ENCODE measurements at places on chromosomes 16 and 17.

DNA sequence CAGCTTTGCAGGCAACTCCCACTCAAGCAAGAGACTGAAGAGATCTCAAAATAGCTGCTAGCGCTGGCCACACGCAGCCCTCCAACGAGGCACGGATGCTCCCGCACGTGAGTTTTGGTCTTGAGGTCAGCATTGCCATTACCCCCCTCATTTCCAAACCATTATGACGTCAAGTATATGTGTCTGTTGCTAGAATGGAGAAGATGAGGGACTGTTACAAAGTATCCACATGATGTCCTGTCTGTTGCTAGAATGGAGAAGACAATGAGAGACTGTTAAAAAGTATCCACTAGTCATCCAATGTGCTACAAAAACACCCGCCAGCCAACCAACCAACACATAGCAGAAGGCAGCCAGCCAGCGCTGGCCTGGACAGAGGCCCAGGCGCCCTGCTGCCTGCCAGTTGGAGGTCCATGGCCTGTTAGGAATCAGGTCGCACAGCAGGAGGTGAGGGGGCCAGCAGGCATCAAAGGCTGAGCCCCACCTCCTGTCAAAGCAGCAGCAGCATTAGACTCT lies 24.8 kb downstream of the KLHDC4 start:
- peak; percentile 50 for DNase-seq
- H3K27ac ChIP-seq: no peak overlapping the region
- H3K36me3 ChIP-seq: peaks cover 30% of the 10 kb centered on the region
- peaks cover 10% of the 10 kb centered on the region for H3K4me1 ChIP-seq
- no peaks in the 10 kb centered on the region for H3K27me3 ChIP-seq
- H3K4me3 ChIP-seq: no peak overlapping the region

GRCh38 chr16:27784351-27785306 lies 234.7 kb downstream of the KATNIP start:
- no peak overlapping the region for H3K27ac ChIP-seq
- H3K4me3 ChIP-seq: no peak overlapping the region
- peaks cover 44% of the 10 kb centered on the region for H3K27me3 ChIP-seq

DNA sequence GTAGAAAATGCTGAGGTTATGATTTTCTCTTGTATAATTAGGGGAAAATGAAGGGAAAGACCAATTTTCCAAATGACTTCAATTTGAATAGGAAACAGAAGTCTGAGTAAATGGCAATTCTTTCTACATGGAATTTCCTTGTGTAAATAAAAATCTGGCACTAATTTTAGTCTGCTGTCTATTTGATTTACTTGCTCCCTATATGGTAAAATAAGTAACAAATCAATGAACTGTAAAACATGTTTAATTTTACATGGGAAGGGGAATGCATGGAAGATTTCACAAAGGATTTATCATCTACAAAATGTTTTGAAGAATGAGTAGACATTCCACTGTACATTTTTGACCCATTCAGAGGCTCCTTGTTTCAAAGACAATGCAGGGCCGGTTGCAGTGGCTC lies 811.6 kb upstream of the GOT2 start:
- H3K27ac ChIP-seq: no peak overlapping the region
- DNase-seq: no peak
- H3K4me3 ChIP-seq: no peak overlapping the region
- H3K27me3 ChIP-seq: no peaks in the 10 kb centered on the region

DNA sequence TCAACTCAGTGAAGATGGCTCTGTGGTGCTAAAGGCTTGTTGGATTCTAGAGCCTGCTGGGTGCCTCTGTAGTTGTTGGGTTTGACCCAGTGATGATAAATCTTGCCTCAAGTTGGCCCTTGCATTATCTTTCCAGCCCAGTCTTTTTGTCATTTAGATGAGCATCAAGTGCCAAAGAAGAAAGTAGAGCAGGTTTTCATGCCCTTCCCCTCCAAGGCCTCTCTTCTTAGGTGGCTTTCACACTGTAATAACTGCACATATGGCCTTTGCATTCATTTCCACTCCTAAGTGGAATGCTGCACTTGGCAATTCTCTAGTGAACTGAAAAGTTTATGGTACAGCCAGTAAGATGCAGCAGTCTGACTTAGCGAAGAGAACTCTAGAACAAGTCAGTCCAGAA lies 165.1 kb downstream of the PHKB start:
- peaks cover 9% of the 10 kb centered on the region for H3K36me3 ChIP-seq
- DNase-seq: no peak
- no peaks in the 10 kb centered on the region for H3K4me1 ChIP-seq
- no peak overlapping the region for H3K27ac ChIP-seq
- no peaks in the 10 kb centered on the region for H3K27me3 ChIP-seq

DNA sequence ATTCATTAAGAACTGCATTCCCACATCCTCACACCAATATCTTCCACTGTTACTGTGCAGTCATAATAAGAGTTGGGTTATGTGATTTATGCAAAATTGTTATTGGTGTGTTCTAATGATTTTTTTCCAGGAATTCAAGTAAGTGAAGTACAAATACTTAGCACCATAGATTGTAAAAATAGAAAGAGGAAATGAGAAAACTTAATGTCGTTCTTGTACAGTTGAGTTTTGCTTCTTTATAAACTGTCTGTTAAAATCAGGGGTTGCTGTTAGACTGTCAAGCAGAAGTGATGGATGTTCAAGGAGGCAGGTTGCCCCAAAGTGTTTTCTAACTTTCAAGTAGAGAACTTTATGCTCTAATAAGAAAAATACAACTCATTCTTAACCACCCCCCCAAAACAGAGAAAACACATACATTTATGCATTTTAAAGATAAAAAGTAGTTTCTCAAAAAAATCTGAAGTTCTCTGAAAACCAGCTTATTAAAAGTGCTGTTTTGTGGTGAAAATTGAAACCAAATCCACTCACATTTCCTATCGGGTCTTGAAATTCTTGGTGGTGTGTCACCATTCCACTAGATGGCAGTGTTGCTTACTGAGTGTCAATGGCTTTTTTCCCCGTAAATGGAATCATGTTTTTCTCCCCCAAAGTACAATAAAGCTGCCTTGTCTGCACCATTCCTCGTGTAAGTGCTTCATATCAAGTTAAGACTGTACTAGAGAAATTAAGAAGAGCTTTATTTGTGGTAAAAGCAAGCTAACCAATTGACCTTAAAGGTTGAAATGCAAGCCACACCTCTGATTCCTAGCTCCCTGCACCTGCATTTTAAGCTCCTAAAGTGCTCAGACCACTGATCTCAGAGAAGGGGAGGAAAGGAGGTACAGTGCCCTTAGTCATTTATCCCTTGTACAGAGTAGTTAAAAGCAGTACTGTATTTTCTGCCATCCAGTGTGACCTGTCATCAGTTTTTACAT lies 4.7 kb upstream of the IGSF6 start:
- H3K4me1 ChIP-seq: peaks cover 10% of the 10 kb centered on the region
- no peaks in the 10 kb centered on the region for H3K27me3 ChIP-seq
- H3K27ac ChIP-seq: no peak overlapping the region
- H3K36me3 ChIP-seq: peaks cover 10% of the 10 kb centered on the region
- DNase-seq: no peak
- H3K4me3 ChIP-seq: no peak overlapping the region

DNA sequence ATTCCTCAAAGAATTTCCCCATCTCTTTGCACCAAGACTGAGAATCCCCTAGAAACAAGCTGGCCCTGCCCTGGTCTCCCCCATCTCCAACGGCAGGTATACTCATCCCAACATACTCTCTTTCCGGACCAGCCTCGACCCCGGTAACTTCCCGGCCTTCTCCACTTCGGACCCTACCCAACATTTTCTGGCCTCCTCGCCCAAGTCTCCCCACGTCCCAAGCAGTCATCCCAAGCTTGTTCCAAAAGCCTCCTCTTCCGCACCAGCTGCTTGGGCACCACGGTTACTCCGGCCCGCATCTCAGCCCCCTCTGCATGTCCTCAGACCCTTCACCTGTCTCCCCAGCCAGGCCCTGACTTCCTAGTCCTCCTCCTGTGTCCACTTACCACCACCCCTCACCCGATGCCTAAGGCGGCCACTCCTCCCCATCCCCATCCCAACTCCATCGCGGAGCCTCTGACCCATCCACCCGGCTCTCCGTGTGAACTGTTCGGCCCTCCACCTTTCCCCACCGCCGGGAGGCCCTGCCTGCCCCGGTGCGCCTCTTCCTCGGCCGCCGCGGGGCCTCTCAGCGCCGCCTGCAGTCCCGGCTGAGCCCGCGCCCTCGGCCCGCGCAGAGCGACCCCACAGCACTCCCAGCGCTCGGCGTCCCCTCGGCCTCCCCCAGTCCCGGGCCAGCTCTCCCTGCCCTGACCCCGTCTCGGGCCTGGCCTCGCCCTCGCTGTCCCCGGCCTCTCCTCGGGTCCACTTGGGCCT lies 994 bp downstream of the PITPNA start:
- peak overlapping the region; percentile 91 for H3K27ac ChIP-seq
- peaks cover 39% of the 10 kb centered on the region for H3K4me1 ChIP-seq
- no peak for DNase-seq
- peak overlapping the region; percentile 90 for H3K4me3 ChIP-seq
- peaks cover 8% of the 10 kb centered on the region for H3K36me3 ChIP-seq

- no peak overlapping the region for H3K4me3 ChIP-seq
- H3K27me3 ChIP-seq: peaks cover 45% of the 10 kb centered on the region
- no peak overlapping the region for H3K27ac ChIP-seq
- peaks cover 9% of the 10 kb centered on the region for H3K4me1 ChIP-seq
These were observed 8.6 kb downstream of the XYLT1 start for GRCh38 chr16:17461951-17462729.

DNA sequence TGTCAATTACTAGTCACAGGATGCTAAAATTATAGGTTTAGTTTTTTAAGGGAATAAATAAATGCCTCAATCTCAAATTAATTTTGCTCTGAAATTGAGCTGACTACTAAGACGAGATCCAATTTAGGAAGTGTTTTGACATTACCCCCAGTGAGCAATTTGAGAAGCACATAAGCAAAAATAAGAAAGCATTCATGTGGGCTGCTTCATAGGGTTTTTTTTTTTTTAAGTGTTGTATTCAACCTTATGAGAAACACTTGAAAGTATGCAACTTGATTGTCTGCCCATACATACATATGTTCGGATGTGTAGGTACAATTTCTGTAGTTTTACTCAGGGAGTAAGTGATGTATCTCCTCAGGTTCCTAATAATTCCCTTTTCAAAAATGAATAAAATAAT lies 77.6 kb downstream of the PRKCA start:
- H3K27ac ChIP-seq: no peak overlapping the region
- peaks cover 6% of the 10 kb centered on the region for H3K4me1 ChIP-seq
- no peak for DNase-seq

GRCh38 chr16:85619101-85619891 lies 6.2 kb downstream of the GSE1 start:
- no peaks in the 10 kb centered on the region for H3K27me3 ChIP-seq
- no peak overlapping the region for H3K4me3 ChIP-seq
- no peak for DNase-seq
- peaks cover 78% of the 10 kb centered on the region for H3K4me1 ChIP-seq
- peaks cover 8% of the 10 kb centered on the region for H3K36me3 ChIP-seq
- no peak overlapping the region for H3K27ac ChIP-seq

DNA sequence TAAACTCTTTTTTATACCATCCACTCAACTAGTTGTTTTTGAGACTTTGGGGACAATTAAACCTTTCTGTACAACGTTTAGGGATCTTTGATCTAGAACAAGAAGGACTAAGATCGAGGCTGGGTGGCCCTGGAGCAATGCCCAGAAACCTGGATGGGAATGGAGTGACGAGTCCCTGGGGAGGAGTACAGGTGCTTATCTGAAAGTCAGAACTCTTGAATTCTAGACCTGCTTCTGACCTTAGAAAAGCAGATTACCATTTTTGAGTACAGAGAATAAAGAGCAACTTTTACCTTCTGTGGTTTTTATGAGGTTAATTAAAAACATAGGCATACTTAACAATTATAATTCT lies 17.8 kb downstream of the UBE2Z start:
- H3K4me1 ChIP-seq: peaks cover 28% of the 10 kb centered on the region
- H3K27ac ChIP-seq: no peak overlapping the region
- DNase-seq: no peak
- H3K36me3 ChIP-seq: peaks cover 98% of the 10 kb centered on the region
- H3K27me3 ChIP-seq: no peaks in the 10 kb centered on the region

GRCh38 chr17:63698886-63699637 lies 863 bp downstream of the LIMD2 start:
- peak; percentile 58 for DNase-seq
- no peaks in the 10 kb centered on the region for H3K27me3 ChIP-seq

DNA sequence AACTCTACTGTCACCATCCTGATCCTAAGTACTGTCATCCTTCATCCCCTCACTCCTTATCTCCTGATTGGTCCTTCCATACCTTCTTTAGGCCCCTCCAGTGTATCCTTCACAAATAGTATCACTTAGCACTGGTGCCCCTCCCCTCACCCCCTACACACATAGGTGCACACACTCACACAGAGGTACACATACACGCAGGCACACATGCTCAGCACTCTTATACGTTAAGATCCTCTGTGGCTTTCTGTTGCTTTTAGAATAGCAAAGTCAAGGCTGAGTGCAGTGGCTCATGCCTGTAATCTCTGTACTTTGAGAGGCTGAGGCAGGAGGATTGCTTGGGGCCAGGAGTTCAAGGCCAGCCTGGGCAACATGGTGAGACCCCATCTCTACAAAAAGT lies 32.1 kb downstream of the CDRT15 start:
- H3K4me3 ChIP-seq: no peak overlapping the region
- H3K4me1 ChIP-seq: peaks cover 55% of the 10 kb centered on the region
- no peak overlapping the region for H3K27ac ChIP-seq
- H3K36me3 ChIP-seq: peaks cover 24% of the 10 kb centered on the region
- no peaks in the 10 kb centered on the region for H3K27me3 ChIP-seq

DNA sequence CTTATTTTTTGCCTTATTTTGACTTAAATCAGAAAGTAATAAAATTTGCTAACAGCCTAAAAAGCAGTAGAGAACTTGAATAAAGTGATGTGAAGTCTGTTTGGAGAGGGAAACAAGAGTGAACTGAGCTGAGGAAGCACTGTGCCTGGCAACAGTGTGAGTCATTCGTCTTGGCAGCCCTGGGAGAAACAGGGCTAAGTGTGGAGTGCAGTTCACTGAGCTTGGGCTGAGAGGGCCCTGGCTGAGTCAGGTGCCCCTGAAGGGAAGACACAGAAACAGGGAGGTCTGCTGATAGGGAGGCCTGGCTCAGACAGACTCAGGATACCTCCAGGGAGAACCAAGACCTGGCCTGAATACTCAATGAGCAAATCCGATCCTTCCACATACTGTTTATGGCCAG lies 132.1 kb downstream of the HS3ST4 start:
- no peaks in the 10 kb centered on the region for H3K4me1 ChIP-seq
- H3K27ac ChIP-seq: no peak overlapping the region
- H3K27me3 ChIP-seq: peaks cover 14% of the 10 kb centered on the region
- no peaks in the 10 kb centered on the region for H3K36me3 ChIP-seq
- no peak for DNase-seq
- no peak overlapping the region for H3K4me3 ChIP-seq

DNA sequence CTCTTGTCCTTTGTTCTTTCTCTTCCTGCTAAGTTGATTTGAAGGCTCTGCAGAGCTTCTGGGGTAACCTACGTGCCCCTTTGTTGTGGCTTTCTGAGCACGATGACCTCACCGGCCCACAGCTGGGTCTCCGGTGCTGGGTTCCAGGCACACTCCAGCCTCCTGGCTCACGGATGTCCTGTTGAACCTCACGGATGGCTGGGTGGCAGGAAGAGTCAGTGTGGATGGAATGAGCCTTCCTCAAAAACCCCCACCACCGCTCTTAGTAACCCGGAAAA lies 116.0 kb downstream of the SOCS1 start:
- H3K4me1 ChIP-seq: peaks cover 82% of the 10 kb centered on the region
- no peak for DNase-seq
- no peak overlapping the region for H3K27ac ChIP-seq
- H3K27me3 ChIP-seq: no peaks in the 10 kb centered on the region
- no peaks in the 10 kb centered on the region for H3K36me3 ChIP-seq
- H3K4me3 ChIP-seq: no peak overlapping the region
